Thoracic aorta (tissue), 2 donors: ENCODE measurements at places on chromosomes 6 and 20. TPM values are rescaled to one million over a fixed set of nuclear protein-coding genes. Genes with fewer than 3 reads are reported as not detected.

DLK2 gene
- total RNA-seq: not detected

DNA sequence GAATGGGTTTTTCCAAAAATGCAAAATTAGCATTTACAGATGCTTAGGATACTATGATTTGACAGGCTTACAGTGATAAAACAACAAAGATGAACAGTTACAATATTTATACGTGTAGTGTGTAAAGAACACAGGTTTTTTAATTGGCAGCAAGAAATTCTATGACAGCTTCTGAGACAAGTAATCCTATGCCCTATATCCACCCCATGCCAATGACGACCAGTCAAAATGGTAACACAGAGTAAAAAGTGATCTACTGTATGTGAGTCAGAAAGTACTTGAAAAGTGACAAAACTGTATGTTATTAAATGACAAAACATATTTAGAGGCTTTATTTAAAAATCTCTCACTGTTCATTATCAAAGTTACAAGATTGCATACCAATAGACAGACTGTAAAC is 99.5 kb downstream of the PRDM1 start:
- H3K36me3 ChIP-seq: no peaks in the 10 kb centered on the region
- no peaks in the 10 kb centered on the region for H3K27me3 ChIP-seq
- no peak overlapping the region for H3K4me3 ChIP-seq
- no peak overlapping the region for H3K27ac ChIP-seq
- DNase-seq: no peak

PRDM13 gene
- not detected for total RNA-seq

SOX4 gene
- 5.6 TPM for total RNA-seq

GSTA1 gene
- not detected for total RNA-seq

HLA-F gene
- total RNA-seq: 117 TPM

CST4 gene
- total RNA-seq: not detected

DNA sequence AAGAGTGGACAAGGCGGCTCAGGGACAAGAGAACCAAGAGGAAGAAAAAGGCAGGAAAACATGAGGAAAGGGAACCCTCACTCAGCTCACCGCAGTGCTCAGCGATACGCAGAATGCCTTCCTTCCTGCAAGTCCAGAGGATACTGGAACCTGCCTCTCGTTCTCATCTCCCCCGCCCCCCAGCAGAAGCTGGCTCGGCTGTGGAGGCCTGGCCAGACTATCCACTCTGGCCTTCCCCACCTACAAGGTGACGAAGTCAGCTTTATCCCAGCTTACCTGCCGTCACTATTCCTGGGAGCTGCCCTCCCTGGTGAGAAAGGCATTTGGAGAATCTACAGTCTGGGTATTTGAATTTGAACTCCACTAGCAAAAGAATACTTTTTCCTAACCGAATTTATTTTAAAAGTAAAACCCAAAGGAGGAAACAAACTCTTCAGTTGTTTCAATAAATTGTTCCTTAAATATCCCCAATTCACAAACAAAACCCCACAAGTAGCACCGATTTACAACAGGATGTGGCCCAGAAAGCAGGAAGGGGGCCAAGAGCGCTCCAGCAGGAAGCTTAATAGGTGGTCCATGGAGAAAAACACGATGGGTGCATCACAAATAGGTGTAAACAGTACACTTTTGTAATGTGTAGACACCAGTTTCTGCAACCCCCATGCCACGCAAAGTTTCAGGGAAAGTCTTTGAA is 2.1 kb upstream of the DIDO1 start:
- peak overlapping the region; percentile 74 for H3K27ac ChIP-seq
- H3K4me3 ChIP-seq: peak overlapping the region; percentile 84
- H3K36me3 ChIP-seq: no peaks in the 10 kb centered on the region
- no peaks in the 10 kb centered on the region for H3K27me3 ChIP-seq

- no peaks in the 10 kb centered on the region for H3K27me3 ChIP-seq
- peaks cover 5% of the 10 kb centered on the region for H3K4me1 ChIP-seq
- H3K27ac ChIP-seq: no peak overlapping the region
- no peaks in the 10 kb centered on the region for H3K36me3 ChIP-seq
- H3K4me3 ChIP-seq: no peak overlapping the region
These were observed 110.1 kb downstream of the DLL1 start for GRCh38 chr6:170180671-170181337.

GRCh38 chr6:11769244-11769643 is 9.4 kb downstream of the ADTRP start:
- no peaks in the 10 kb centered on the region for H3K27me3 ChIP-seq
- no peak overlapping the region for H3K4me3 ChIP-seq
- H3K27ac ChIP-seq: peak overlapping the region; percentile 4

GRCh38 chr6:11193434-11193833 is 39.0 kb downstream of the NEDD9 start:
- peak overlapping the region; percentile 74 for H3K27ac ChIP-seq
- H3K4me3 ChIP-seq: no peak overlapping the region
- peaks cover 46% of the 10 kb centered on the region for H3K4me1 ChIP-seq
- DNase-seq: no peak
- no peaks in the 10 kb centered on the region for H3K27me3 ChIP-seq

TP53TG5 gene
- total RNA-seq: not detected

MARCKS gene
- 34.3 TPM for total RNA-seq

DNA sequence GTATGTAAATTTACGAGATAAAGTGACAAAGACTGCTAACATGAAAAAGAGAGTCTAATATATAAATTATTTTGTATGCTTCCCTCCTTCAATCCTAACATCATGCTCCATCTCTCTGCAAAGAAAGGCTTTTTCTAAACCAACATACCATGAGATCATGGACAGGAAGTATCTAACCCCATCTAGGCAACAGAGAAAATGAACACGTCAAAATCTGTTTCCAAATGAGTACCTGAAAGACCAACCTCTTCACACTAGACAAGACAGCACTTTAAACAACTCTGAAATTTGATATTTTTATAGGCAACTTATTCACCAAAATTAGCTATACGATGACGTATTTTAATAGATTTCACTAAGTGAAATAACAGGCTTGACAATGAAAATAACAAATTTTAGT is 54.6 kb downstream of the MAN1A1 start:
- H3K36me3 ChIP-seq: no peaks in the 10 kb centered on the region
- DNase-seq: no peak
- H3K4me1 ChIP-seq: no peaks in the 10 kb centered on the region

- no peaks in the 10 kb centered on the region for H3K4me1 ChIP-seq
- DNase-seq: no peak
- no peaks in the 10 kb centered on the region for H3K27me3 ChIP-seq
- H3K4me3 ChIP-seq: no peak overlapping the region
- no peaks in the 10 kb centered on the region for H3K36me3 ChIP-seq
These were observed 261.5 kb upstream of the SOX4 start for GRCh38 chr6:21332077-21332476.

EYS gene
- not detected for total RNA-seq

- H3K27me3 ChIP-seq: no peaks in the 10 kb centered on the region
- peaks cover 2% of the 10 kb centered on the region for H3K4me1 ChIP-seq
- no peak for DNase-seq
- no peaks in the 10 kb centered on the region for H3K36me3 ChIP-seq
These were observed 12.1 kb downstream of the SNX14 start for GRCh38 chr6:85581572-85581971.

PDE7B gene
- total RNA-seq: 13.2 TPM

DNA sequence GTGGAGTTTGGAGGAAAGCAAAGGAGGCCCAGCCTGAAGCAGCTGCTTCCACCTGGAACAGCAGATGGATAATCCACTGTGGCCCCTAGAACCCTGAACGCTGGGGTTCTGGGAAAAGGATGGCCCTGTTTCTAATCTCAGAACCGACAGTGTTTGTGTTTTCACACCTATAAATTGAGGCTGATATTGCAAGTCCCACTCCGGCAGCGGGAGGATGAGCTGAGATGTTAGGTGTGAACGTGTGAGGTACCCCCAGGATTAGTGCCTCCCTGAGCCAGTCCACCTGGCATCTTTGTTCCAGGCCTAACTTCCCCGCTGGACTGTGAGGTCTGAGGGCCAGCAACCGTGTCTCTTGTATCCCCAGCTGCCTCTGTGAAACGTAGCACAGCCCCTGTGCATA is 7.8 kb upstream of the CDH4 start:
- no peaks in the 10 kb centered on the region for H3K27me3 ChIP-seq
- no peak overlapping the region for H3K27ac ChIP-seq
- DNase-seq: no peak
- H3K36me3 ChIP-seq: no peaks in the 10 kb centered on the region
- H3K4me3 ChIP-seq: no peak overlapping the region
- no peaks in the 10 kb centered on the region for H3K4me1 ChIP-seq

DNA sequence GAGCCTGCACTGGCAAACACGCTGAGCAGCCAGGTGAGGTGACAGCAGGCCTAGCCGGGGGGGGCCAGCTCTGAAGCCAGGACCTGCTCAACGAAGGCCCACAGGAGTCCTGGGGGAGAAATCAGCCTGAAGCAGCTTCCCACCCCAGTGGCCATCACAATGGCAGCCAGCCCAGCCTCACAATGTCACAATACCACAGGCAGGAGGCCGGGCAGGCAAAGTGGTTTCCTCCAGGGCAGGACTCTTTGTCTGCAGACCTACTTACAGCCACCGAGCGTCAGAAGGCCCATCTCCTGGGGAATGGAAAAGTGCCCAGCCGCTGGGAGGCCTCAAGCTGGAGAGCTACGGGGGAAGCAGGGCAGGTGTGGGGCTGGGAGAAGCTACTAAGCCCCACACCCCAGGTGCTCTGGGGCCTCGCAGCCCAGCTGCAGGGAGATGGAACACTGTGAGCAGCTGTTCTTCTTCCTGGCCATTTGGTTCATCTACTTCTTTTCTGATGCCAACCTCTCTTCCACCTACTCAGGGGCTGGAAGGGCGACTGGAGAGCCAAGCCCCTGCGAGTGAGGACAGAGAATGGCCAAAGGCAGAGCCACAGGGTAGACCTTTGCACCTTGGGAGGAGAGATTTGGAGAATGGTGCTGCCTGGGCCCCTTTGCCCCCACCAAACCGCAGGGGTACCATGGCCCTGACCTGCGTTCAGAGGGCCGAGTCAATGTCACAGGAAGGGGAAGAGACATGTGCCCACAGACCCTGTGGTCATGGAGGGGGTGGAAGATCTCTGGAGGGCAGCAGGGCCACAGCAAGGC is 22.3 kb upstream of the AVP start:
- peaks cover 18% of the 10 kb centered on the region for H3K36me3 ChIP-seq
- H3K4me1 ChIP-seq: no peaks in the 10 kb centered on the region
- no peak overlapping the region for H3K27ac ChIP-seq
- H3K27me3 ChIP-seq: no peaks in the 10 kb centered on the region

DNA sequence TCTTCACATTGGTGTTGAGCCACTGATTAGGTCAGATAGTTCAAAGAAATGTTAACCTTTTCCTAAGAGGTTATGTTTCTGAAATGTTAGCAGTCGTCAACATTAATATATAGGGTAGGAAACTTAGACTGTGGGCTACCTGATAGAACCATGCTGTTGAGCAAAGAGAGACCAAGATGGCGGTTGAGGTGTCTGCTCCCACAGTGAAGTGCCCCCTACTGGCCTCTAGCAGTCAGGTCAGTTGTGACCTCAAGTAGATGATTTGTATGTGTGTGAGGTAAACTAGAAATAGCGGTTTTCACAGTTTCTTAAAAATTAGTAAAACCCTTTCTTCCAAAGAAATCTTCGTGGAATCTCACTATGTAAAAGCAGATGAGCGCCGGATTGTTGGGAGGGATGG is 40.3 kb downstream of the MTHFD1L start:
- no peak overlapping the region for H3K4me3 ChIP-seq
- H3K36me3 ChIP-seq: no peaks in the 10 kb centered on the region
- no peak overlapping the region for H3K27ac ChIP-seq

DNA sequence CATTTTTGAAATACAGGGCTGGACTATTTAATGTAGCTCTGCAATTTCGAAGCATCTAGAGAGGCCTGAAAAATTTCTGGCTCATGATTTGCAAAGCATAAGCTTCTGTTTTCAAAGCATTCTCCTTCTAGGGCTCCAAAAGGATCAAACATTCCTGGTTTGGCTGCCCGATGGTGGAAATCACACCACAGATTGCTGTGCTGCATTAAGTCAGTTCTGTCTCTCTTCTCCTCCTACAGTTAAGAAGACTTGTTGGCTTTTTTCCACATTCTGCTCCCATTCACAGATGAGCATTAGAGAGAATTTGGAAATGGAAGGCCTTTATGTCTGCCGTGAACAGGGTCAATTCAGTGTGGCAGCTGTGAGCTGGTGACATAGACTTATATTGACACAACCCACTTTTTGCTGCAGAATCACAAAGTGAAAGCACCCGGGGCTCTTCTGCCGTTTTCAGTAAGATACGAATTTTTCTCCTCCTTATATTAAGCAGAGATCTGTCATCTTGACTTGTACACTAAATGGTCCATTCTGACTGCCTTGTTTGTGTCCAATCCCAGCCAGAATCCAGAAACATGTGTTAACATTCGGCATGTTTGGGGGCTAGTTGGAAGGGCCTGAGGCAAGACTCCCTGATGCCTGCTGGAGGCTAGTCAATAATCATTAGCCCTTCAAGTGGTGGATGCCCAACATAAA is 330.8 kb upstream of the DEFB112 start:
- H3K36me3 ChIP-seq: no peaks in the 10 kb centered on the region
- no peak overlapping the region for H3K4me3 ChIP-seq
- no peaks in the 10 kb centered on the region for H3K4me1 ChIP-seq
- no peak for DNase-seq
- H3K27ac ChIP-seq: no peak overlapping the region

DNA sequence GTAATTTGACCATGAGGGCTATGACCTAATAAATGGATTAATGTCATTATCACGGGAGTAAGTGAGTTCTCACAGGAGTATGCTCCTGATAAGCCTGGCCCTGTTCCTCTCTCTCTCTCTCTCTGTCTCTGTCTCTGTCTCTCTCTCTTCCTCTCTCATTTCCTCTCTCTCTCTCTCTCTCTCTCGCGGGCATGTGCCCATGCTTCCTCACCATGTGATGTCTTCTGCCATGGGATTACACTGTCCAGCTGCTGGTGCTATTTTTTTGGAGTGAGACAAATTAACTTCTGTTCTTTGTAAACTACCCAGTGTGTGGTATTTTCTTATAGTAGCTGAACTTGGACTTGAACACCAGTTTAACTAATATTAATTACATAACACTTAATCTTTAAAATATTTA is 374.3 kb upstream of the GJE1 start:
- H3K4me1 ChIP-seq: no peaks in the 10 kb centered on the region
- H3K27ac ChIP-seq: no peak overlapping the region
- no peaks in the 10 kb centered on the region for H3K36me3 ChIP-seq

- peaks cover 24% of the 10 kb centered on the region for H3K4me1 ChIP-seq
- no peak for DNase-seq
- no peaks in the 10 kb centered on the region for H3K36me3 ChIP-seq
- no peaks in the 10 kb centered on the region for H3K27me3 ChIP-seq
- H3K27ac ChIP-seq: no peak overlapping the region
These were observed 180.7 kb upstream of the UST start for GRCh38 chr6:148565930-148566663.

GRCh38 chr20:57189713-57190112 is 76.7 kb downstream of the BMP7 start:
- DNase-seq: no peak
- H3K4me3 ChIP-seq: no peak overlapping the region
- H3K27me3 ChIP-seq: no peaks in the 10 kb centered on the region
